ENCODE measurements at places on chromosomes 5 and 9.

DNA sequence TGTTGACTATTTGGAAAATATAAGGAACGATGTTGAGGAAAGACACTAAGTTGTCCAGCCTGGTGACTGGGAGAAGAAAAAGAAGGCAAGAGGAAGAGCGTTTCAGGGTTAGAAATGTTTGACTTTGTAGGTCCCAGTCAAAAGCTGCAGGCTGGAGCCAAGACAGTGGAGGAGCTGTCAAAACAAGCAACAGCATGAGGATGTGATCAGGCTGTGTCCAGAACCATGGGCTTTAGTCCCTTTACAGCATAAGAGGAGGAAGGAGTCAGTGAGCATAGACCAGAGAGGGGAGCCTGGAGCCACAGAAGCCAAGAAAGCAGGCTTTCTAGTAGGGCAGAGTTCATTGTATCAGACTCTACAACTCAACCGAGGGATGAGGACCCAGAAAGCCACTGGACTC lies 658.5 kb downstream of the BNC2 start:
- no peak for DNase-seq

GRCh38 chr9:136761545-136761981 lies 2.8 kb downstream of the LCN15 start:
- DNase-seq, result no peak

DNA sequence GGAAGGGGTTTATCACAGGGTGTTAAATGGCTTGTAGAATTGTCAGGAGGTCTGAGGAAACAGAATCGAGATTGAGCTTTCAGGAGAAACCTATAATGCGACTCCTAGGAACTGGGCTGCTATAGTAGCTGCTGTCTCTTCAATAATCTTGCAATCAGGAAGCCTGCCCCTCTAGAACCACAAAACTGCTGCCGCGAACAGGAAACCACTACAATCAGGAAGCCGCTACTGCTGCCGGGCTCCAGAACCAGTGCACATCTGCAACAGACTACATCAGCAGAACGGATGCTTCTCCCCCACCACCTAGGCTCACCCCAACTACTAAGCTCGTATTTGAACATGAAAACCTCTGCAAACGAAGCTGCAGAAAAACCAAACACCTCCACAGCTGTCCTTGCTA lies 31.6 kb downstream of the TNFSF8 start:
- DNase-seq, result peak; percentile 75

- no peak for DNase-seq
Measured at GRCh38 chr5:38535248-38535750, 21.1 kb downstream of the LIFR start.

DNA sequence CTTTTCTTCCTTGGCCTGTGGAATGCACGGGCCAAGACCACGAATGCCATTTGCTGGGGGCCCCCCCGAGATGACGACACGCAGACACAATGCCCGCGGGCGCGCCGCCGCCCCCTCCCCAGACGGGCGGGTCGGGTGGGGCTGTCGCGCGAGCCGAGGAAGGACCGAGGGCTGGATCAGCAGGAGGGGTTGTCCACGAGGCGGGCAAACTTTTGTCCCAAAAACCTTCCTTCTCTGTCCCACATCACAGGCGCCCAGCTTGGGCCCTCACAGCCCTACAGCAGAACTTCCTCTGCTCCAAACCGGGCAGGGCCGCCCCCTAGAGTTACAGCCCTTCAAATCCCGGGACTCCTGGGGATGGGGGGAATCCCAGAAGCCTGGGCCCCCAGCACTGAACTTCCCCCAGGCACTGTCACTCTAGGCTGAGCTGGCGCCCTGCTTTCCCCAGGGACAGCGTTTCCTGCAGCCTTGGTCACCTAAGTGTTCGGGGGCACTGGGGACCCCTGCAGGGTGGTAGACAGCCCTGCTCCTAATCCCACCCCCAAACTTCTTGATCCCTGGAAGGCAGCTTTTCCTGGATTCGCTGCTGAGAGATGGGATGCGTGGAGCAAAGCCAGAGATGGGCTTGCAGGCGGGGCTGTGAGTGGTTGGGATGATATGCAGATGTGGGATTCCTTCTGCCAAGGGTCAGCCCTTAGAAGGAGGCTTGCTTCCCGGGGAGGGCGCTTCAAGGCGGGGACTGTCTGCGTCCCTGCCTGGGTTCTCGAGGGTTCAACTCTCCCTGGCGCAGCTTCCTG lies 980 bp downstream of the COL5A1 start:
- no peak for DNase-seq

DNA sequence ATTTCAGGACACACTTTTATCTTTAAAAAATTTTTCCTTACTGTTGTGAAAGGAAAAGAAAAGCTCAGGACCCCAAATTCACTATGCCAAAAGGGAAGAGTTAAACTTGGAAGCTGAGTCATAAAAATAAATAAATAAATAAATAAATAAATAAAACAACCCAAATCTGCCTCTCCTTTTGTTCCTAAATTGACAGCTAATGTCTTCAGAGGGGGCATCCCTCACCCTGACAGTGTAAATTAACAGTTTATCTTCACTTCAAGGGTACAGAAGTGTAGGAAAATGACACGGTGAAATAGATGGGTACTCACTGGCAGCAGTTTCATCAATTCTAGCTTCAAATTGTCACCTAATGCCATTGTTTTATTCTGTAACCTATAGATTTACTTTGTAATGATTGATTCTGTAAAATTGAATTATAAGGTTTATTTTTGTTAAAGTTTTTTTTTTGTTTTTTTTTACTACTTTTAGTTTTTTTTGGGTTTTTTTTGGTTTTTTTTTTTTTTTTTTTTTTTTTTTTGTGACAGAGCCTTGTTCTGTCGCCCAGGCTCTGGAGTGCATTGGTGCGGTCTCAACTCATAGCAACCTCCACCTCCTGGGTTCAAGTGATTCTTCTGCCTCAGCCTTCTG lies 18.5 kb upstream of the ANXA1 start:
- DNase-seq, result peak; percentile 41

GRCh38 chr5:139403787-139404483 lies at the start of gene SPATA24:
TSS of gene SPATA24 (minus strand) at chr5:139404089. CDS start at chr5:139404060, 29 bp downstream.
- DNase-seq, result peak; percentile 98

GRCh38 chr5:151454166-151454565 lies 6.8 kb downstream of the SLC36A1 start:
- DNase-seq, result no peak

- no peak for DNase-seq
Measured at GRCh38 chr9:93129691-93130500, 4.2 kb downstream of the NINJ1 start.

DNA sequence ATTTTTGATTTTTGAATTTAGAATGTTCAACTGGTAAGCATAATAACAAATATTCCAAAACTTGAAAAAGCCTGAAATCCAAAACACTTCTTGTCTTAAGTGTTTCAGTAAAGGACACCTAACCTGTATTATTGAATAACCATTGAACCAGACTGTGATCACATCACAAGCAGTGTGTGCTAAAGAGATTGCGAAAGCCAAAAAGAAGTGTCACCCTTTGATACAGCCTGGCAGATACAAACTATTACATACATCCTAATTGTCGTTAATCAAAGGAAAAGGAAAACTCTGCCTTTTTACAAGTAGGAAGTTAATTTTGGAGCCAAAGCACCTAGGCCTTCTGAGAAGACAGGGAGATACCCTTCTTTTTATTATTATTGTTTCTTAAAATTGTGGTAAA lies 8.4 kb upstream of the FAM120AOS start:
- no peak for DNase-seq

DNA sequence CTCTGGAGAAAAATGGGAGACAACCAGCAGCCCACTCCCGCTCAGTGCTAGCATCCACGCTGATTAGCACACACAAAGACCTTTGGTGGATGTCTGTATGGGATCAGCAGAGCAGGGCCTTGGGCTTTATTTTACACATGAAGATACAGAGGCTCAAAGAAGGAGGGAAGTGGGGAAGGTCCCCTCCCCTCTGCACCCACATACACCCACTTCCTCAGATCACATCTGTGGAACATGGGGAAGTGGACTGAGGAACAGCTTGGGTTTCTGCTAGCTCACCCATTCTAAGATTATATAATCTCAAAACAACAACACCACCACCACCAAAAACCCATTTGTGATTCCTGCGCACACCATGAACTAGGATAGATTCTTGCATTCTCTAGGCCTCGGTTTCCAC lies 14.0 kb downstream of the GGTA1 start:
- DNase-seq, result no peak

DNA sequence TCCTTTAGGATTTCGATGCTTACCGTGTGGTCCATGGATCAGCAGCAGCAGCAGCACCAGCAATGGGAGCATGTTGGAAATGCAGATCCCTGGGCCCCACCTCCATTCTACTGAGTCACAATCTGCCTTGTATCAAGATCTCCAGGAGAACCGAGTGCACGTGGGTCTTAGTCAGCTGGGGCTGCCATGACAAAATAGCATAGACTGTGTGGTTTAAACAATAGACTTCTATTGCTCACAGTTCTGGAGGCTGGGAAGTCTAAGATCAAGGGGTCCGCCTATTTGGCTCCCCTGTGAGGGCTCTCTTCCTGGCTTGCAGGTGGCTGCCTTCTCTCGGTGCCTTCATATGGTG lies 1.3 kb upstream of the PROP1 start:
- DNase-seq, result no peak

GRCh38 chr5:395156-395920 lies 47.6 kb upstream of the EXOC3 start:
- no peak for DNase-seq

GRCh38 chr5:74261866-74262265 lies 378.7 kb downstream of the ENC1 start:
- DNase-seq, result no peak
